Urinary bladder (tissue), 4 donors: ENCODE measurements at places on chromosomes 4 and X. TPM values are rescaled to one million over a fixed set of nuclear protein-coding genes. Genes with fewer than 3 reads are reported as not detected.

PPM1K gene
- 56.4 TPM for total RNA-seq

DCX gene
- total RNA-seq, result 9.6 TPM

OPHN1 gene
- 19.6 TPM for total RNA-seq

ATP1B4 gene
- 9.9 TPM for total RNA-seq

PRKG2 gene
- 2.1 TPM for total RNA-seq
